CD4-positive, alpha-beta memory T cell (primary cell): ENCODE measurements at places on chromosomes 16 and 17. TPM values are rescaled to one million over a fixed set of nuclear protein-coding genes. Genes with fewer than 3 reads are reported as not detected.

CTRB1 gene
- total RNA-seq: not detected

NPLOC4 gene
- total RNA-seq: 105 TPM

ALKBH5 gene
- total RNA-seq: 119 TPM

GRCh38 chr16:72228014-72228413 lies 56.1 kb upstream of the PMFBP1 start:
- DNase-seq: no peak

DNA sequence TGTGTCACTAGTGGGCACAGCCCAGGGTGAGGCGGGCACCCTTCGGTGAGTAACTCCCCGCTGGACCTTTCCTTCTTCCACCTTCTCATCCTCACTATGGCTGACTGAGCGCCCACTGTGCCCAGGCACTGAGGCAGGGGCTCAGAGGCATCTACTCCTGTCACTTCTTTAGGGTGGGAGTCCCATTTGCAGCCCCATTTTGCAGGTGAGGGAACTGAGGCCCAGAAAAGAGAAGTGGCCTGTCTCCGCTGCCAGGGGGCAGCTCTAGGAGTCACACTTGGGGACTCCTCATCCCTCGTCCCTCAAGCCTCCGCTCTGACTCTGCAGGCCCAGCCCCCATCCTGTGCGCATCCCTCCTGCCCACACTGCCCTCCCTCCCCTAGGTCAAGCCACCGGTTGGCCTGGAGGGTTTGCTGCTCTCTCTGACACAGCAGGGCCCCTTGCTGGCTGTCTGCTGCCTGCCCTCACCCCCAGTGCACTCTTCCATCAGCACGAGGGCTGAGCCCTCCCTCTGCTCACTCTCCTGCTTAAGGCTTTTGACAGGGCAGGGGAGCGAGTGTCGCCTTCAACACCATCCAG lies 62.4 kb downstream of the CNGB1 start:
- no peak for DNase-seq

- DNase-seq: no peak
Observed at GRCh38 chr16:12545297-12545610, 258.4 kb downstream of the CPPED1 start.

OR1F1 gene
- total RNA-seq: 0.97 TPM

DNA sequence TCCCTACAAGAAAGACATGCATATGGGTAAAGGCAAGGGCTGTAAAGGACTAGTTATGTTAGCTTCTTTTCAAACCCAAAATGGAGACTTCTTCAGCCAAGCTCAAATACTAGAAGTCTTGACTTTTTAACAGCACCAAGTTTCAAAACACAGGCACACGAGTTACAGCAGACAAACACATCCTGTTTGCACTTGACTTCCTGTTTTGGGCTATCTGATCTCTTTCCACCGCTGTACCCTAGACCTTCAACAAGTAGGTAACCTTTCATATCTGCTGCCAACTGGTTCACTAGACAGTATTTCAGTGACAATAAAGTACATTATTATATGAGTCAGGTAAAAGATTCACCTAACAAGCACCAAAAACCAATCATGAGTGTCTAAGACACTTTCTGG lies 12.3 kb downstream of the RFFL start:
- DNase-seq: peak; percentile 73

- DNase-seq: no peak
Observed at GRCh38 chr16:54547052-54547451, 260.5 kb upstream of the IRX3 start.

DNA sequence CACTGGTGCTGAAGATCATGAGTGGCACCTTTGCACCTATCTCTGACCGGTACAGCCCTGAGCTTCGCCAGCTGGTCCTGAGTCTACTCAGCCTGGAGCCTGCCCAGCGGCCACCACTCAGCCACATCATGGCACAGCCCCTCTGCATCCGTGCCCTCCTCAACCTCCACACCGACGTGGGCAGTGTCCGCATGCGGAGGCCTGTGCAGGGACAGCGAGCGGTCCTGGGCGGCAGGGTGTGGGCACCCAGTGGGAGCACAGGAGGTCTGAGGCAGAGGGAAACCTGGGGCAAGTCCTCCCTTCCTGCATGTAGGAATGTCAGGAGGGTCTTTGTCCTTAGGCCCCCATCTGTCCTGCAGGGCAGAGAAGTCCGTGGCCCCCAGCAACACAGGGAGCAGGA lies 6.5 kb upstream of the TRAF4 start:
- DNase-seq: no peak

SMYD4 gene
- 31.2 TPM for total RNA-seq

DNA sequence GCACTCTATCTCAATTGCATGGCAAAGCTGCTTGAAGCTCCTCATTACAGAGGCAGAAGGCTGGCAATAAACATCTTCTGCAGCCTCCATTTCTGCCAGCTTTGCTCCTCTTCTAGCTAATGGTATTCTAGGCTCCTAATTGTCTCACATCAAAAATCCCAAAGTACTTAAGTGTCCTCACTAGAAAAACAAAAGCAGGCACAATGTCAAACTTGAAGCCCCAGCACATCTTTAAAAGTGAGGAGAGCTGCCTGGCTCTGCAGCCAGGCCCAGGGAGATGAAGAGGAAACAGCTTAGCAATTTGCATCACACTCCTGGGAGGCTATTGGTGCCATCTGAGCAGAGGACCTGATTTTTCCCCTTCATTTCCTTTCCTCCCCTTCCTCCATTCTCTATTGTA lies 197.1 kb downstream of the KCNJ2 start:
- DNase-seq: no peak

DNA sequence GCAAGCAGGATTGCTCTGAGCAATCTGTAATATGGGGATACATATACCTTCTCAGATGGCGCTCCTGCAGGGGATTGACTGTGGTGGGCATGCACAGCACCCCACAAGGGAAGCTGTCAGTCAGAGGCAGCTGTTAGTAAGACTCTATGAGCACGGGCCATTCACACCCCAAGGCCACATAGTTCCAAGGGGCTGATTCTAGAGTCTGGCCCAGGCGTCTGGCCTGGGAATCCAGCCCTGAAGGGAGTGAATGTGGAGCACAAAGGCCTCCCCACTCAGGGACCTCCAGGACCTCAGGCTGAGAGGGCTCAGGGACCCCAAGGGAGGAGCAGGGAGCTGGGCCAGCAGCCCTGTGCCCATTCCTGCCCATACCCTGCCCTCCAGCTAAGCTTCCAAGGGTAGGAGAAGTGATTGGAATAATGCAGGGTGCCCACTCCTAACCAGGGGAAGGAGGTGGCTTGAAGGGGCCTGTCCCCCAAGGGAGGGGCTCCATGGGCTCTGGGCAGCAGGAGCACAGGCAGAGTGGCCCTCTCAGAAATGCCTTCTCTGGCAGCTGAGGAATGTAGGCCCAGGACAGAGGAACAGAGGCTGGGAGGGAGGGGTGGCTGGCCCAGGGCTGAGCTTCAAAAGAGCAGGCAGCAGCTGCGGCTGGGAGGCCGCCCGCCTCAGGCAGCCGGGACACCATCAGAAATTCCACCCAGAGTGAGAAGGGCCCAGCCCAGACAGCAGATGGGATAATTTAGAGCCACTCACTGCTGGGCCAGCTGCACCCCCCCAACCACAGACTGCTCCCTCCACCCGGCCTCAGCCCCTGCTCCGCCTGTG lies 48.9 kb upstream of the MRPS23 start:
- DNase-seq: no peak

- DNase-seq: no peak
Observed at GRCh38 chr16:81190667-81191066, 47.8 kb upstream of the BCO1 start.

DNA sequence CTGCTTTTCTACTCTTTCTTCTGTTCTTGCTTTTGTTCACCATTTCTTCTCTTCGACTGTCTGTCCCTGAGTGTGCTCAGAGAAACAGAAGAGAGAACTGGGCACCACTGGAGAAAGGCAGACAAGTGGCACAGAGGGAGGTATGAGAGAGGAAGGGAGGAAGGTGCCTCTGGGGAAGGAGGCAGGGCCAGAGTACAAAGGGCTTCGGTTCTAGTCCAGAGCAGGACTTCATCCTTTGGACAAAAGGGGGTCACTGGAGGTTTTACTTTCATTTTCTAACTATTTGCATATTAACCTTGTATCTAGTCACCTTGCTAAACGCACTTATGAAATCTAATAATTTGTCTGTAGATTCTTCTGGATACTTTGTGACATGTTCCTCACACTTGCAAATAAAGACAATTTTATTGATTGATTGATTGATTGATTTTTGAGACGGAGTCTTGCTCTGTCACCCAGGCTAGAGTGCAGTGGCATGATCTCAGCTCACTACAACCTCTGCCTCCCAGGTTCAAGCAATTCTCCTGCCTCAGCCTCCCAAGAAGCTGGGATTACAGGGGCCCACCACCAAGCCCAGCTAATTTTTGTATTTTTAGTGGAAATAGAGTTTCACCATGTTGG lies 13.5 kb downstream of the ITGB4 start:
- DNase-seq: no peak

SCN4A gene
- total RNA-seq: 0.17 TPM

DNA sequence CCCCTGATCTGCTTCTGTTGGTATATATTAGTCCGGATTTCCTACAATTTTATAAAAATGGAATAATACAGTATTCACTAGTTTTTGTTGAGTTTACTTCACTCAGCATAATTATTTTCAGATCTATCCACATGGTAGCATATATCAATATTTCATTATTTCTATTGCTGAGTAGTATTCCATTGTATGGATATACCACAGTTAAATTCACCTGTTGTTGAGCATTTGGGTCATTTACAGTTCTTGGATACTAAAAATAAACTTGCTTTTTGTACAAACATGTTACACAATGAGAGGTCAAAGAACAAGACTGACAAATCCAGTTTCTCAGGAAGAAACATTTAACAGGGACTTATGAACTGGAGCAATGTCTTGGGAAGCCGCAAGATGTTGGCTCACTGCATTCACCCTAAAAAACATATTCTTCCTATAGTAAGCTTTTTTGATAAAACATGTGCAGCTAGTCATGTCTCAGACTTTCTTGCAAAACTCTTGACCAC lies 126.9 kb upstream of the HS3ST2 start:
- no peak for DNase-seq
